GM04503 (cell line): ENCODE measurements at places on chromosomes 7 and 10.

DNA sequence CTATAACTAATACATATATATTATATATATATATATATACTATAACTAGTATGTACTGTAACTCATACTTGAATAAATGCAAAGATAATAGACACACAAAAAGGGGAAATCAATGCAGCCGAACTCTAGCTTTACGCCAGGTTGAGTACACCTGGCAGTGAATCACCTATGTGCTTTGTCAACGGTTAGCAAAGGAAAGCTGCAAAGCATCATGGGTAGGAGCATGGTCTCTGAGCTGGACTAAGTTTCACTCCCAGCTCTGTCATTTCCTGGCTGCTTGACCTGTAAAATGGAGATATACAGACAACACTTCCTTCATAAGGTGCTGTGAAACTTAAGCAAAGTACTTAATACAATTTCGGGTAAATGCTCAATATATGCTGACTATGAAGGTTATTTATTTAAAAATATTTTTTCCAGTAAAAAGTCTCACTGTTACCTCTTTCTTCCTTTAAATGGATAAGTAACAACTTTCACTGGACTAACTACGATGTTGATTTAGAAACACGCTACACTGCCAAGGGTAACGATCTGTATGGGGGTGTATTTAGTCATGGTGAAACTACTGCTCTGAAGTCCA lies 61.7 kb upstream of the ITGA8 start:
- no peak for DNase-seq

DNA sequence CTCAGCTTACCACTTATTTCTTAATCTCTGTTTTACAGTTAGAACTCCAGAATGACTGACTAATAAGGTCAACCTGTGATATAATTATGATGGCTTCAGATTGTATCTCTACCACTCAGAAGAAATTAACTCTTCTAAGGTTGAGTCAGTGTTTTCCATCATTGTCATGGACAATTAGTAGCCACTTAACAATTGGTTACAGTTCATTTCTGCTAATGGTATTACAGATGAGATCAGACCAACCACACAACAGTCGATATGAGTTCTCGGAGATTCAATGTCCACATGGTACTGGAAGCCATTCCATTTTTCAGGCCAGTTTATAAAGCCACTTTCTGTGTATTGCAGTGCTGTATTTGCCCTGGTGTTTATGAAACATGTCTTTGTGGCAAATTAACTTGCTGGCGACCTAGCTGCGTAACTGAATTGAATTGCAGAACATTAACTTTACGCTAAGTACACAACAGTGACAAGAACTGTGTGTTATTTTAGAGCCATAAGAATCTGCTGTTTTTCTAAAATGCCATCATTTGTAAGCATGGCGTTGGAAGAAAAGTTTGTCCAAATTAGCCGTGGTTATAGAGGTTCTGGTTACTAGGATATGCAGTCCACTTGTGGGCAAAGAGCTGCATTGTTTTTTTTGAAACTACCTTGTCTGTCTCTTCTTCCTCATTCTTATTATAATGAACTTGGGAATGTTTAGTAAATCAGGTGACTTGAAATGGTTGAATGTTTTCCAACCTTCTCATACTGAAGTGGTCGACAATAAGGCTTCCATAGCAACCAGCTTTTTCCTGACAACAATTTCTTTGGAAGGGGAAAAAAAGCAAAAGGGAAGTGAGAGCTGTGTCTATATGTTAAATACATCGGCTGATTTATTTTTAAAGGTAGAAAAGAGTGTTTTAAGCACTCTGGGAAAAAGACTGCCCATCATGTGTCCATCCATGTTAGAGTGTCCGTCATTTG lies 76.4 kb downstream of the CELF2 start:
- no peak for DNase-seq

GRCh38 chr10:17240096-17240495 lies 12.1 kb downstream of the VIM start:
- no peak for DNase-seq

DNA sequence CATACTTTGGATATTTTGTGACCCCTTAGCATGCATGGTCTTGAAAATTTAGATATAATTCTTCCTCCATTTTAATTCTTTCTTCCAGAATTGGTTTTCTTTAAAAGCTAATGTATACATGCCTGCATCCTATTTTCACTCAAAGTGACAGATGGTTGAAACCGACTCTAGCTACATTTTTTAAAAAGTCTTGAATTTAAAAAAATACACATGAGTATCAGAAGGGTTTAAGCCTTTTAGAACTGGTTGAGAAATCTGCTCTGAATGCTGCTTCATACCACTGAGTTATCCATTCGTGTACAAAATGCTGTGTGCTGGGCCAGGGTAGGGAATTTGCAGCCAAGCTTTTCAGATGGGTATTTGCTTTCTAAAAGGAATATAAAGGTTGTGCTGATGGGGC lies 16.5 kb downstream of the DYNC1I1 start:
- DNase-seq: no peak

- DNase-seq: no peak
Observed at GRCh38 chr10:3832022-3832786, 47.2 kb upstream of the KLF6 start.

DNA sequence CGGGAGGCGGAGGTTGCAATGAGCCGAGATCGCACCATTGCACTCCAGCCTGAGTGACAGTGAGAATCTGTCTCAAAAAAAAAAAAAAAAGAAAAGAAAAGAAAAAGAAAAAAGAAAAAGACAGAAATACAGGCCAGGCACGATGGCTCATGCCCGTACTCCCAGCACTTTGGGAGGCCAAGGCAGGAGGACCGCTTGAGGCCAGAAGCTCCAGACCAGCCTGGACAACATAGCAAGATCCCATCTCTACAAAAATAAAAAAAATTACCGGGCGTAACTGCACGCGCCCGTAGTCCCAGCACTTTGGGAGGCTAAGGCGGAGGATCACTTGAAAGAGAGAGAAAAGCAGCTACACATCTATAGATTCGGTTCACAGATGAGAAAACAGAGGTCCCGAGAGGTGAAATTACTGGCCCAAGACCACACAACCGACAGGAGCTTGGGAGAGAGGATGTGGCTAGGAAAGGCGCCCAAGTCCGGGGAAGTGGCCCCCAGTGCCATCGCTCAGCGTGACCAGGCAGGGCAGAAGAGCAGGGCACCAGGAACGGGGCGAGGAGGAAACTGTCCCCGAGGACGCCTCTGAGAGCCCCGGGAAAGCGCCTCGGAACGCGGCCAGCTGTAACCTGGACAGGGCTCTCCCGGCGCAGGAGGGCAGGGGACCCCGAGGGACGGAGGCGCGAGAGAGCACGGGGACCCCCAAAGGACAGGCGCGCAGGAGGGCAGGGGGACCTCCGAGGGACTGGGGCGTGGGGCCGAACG lies 612 bp downstream of the SNX8 start:
- DNase-seq: no peak

DNA sequence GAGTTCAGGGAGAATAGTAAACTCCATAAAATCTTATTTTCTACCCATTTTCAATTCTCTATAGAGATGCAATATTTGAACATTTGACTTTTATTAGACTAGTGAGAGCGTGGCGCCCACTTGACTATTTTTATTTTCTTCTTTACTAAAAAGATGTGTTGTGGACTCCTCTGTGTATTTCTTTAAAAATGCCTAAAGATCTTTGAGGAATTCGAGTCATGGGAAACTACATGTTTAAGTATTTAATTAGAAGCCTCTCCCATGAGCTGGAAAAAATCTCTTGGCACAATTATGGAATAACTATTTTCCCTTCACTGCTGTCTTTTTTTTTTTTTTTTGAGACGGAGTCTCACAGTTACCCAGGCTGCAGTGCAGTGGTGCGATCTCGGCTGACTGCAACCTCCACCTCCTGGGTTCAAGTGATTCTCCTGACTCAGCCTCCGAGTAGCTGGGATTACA lies 124.2 kb downstream of the ARHGAP12 start:
- peak; percentile 48 for DNase-seq

- DNase-seq: no peak
Observed at GRCh38 chr7:149859876-149860275, 13.9 kb upstream of the ATP6V0E2 start.

DNA sequence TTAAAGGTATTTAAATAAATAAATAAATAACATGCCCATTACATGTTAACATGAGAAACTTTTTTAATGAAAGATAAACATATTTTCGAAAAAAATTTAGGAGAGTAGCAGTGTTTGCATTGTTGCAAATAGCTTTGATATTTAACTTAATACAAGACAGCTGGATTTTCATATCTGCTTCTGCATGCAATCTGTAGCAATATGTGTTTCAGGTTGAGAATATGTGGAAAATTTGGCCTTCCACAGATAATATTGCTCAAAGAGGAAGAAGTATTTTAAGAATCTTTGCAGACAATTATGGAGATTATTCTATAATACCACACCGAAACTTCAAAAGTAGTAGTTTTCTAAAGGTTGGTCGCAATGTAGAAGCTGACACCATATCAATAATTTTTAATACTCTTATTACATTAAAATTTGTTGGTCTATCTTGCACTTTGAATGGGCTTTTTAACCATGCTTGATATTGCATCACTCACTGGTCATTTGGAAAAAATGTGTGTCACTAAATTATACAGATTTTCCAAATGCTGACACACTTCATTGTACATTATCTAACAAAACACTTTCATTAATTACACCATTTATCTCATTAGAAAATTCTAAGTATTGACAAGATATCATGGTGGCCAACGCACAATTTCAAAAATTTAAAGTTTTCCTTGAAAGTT lies 229.8 kb upstream of the HDAC9 start:
- DNase-seq: no peak

DNA sequence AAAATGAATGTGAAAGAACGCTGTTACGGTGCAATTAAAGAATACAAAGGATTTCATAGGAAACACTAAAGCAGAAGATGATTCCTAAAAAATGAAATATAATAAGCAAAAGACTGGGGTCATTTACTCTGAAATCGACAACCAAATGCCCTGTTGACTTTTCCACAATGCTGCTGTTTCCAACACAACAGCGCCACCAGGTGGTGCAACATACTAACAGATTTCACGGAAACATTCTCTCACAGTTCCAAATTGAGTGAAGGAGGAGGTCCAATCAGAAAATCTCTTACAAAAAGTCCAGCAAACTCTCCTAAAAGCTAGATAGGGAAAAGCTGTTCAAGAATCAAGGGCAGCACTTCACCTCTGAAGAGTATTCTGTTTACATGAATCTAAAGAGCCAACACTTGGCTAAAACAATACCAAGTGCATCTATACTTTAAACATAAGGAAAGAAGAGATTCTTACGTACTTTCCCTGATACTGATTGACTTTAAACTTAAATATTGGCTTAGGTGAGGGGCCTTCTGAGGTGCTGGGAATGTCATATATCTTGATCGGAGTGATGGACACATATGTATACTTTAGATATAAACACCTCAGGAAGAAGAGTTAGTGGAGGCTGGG lies 55.9 kb downstream of the UPF2 start:
- DNase-seq: peak; percentile 41

GRCh38 chr7:36262309-36263094 lies 109.4 kb downstream of the EEPD1 start:
- no peak for DNase-seq
